ENCODE measurements at places on chromosomes 4 and X.

DNA sequence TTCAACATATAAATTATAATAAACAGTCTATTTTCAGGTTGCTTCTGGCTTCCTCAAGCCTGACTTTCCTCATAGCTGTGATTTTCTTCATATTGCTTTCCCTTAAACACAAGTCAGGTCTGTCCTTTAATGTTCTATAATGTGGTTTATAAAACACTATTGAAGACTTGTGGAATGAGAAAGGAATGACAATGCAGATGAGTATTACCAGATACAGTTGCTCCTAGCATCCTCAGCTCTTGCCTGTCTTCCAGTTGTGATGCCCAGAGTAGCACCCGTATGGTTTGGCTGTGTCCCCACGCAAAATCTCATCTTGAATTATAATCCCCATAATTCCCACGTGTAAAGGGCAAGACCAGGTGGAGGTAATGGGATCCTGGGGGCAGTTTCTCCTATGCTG, 265.7 kb upstream of the BOD1L1 start:
- no peak for DNase-seq

DNA sequence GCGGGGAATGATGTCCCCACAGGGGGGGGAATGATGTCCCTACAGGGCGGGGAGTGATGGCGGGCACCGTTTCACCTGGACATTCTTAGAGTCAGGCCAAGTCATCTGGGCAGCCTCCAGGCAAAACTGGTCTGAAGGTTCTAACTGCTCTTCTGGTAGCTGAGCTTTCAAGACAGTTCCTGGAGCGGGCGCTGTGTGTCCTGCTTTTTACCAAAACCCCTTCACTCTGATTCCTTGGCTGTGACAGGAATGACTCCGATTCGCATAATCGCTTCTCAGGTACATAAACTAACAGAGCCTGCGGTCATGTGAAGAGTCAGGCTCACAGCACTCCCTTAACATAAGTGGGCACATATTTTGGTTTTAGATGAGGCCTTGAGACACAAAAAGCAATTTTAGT, 836.0 kb downstream of the TRIML1 start:
- DNase-seq: no peak

GRCh38 chr4:143358923-143359643, 22.4 kb downstream of the GAB1 start:
- DNase-seq: no peak

DNA sequence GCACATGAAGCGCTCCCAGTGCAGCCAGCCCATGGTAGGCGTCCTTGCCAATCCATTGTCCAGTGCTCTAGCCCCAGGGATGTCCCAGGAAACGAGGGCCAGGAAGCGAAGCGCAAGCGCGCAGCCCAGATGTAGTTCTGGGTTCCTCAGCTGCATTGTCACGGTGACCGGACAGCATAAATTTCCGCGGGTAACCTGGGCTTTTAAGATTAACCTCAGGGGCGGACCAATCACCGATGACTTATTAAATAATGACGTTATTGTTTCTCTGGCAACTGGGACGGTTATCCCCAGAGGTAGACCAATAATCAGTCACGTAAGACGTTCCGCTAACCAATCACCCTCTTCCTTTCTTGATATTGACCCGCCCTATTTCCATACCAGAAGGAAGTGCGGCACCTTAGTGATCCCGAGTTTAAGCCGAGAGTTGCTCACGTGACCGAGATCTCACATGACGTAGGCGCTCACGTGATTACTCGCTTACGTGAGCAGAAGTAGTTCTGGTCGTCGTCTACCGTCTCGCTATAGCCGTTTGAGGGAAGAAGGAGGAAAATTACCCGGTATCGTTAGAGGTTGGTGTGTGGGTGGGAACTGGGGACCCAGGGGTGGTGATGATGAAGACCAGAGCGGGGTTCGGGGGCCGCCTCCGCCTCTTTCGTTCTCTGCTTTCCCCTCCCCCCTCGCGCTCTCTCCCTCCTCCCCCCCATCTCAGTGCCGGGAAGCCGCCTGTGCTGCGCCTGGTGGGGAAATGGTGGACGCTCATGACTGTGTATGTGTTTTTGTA, at the start of the genes GLA and HNRNPH2:
TSS of gene GLA (minus strand) at position 178 of the 784 bp plus-strand sequence. CDS start at position 156, 22 bp downstream.
TSS of gene HNRNPH2 (plus strand) at position 475 of the 784 bp plus-strand sequence. CDS start 3,767 bp downstream, outside the sequence.
- DNase-seq: peak; percentile 65

- no peak for DNase-seq
Observed at GRCh38 chr4:42608551-42608950, 48.4 kb downstream of the ATP8A1 start.

DNA sequence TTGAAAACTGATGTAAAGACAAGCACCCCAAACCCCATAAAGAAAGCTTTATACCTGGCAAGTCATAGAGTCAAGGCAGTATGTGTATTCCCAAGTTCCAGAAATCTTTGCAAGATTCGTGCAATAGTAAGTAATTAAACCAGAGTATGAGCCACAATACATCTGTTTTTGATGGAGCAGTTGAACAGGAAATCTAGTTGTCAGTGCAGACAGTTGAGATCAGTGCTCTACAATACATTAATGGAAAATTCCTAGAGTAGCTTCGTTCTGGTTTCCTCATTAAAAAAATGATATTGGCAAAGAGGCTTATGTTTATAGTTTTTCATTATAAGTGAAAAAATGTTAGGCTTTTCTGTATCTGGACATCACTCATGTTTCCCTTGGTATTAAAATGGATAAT, 575.3 kb downstream of the TRIML1 start:
- no peak for DNase-seq

DNA sequence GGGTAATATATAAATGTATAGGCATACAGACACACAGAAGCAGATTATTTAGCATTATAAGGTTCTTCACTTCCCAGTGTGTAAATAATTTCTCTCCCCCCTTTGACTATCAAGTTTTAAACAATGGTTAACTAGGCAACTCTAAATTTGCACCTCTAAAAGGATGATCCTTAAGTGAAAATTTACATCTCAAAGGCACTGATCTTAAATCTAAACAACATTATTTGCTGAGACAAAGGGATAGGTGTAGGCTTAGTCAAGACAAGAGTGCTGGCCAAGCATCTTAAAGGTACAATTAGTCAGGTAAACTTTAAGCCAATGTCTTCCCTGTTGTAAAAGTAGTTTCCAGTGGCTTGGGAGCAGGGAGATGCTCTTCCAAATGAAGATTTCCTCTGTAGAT, 33.0 kb downstream of the NLRP2B start:
- no peak for DNase-seq

DNA sequence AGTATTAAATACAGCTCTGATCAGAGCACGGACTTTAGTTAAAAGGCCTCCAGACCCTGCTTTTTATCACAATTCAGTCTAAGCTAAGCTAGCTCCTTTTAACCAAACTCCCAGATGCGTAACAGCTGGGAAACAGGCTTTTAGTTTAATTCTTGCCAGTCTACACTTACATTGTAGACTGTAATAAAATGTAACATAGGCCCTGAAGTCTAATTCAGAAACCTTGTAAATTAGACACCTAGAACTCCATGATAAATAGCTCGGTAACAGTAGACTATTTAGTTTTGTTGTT, 20.1 kb downstream of the FBXO8 start:
- DNase-seq: no peak

- no peak for DNase-seq
Observed at GRCh38 chr4:23720556-23720955, 169.3 kb downstream of the PPARGC1A start.
